Skin of body (tissue), 3 donors: ENCODE measurements at places on chromosomes 16 and 17.

- DNase-seq, result no peak
These were observed 9.5 kb upstream of the KSR1 start for GRCh38 chr17:27446569-27447301.

- peak; percentile 82 for DNase-seq
These were observed 8.3 kb downstream of the HS3ST3B1 start for GRCh38 chr17:14308965-14309879.

- DNase-seq, result no peak
These were observed 19.1 kb downstream of the ACSF2 start for GRCh38 chr17:50444841-50445715.

DNA sequence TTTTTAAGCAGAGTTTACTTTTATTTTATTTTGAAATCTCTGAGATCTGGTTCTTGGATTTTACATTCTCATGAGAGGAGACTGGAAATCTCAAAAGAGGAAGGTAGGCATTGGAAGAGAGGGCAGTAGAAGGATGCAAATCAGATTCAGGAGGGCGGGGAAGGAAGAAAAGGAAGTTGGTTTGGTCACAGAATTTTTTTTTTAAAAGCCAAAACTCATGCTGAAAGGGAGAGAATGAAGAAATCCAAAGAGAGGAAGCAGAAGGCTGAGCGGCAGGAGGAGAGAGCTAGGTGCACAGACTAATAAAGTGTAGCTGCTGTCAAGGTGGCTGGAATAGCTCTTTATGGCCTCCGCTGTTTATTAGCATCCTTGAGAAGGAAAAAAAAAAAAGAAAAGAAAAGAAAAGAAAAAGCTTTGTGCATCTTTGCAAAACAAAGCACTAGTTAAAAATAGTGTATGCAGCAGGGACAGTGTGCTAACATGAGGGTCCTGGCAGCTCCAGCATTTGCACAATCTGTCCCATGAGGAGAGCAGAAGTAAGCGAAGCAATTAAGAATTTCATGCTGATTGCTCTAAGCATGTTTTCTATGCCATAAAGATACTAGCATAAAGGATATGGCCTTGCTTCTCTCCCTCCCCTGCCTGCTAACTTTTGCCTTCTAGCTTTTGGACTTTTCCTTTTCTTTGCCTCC, 194.2 kb downstream of the ZFHX3 start:
- DNase-seq, result peak; percentile 37

GRCh38 chr17:50027172-50027880, 28.6 kb upstream of the ITGA3 start:
- DNase-seq, result peak; percentile 5

GRCh38 chr17:65634533-65634932, 73.1 kb upstream of the AXIN2 start:
- no peak for DNase-seq

DNA sequence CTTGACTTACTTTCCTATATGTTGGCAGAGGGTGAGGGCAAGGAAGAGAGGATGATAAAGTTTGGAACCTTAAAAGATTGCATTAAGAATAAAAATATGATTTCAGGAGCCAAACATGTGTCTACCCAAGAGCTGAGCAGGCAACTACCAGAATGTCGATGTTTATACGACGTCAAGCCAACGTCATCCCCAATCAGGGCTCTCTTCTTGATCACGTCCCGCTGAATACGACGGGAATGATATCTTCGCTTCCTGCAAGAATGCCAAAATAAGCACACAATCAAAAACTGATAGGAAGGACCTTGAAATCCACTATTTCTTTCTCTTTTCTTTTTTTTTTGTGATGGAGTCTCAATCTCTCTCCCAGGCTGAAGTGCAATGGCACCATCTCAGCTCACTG, 20.1 kb upstream of the ITGAE start:
- DNase-seq, result no peak

DNA sequence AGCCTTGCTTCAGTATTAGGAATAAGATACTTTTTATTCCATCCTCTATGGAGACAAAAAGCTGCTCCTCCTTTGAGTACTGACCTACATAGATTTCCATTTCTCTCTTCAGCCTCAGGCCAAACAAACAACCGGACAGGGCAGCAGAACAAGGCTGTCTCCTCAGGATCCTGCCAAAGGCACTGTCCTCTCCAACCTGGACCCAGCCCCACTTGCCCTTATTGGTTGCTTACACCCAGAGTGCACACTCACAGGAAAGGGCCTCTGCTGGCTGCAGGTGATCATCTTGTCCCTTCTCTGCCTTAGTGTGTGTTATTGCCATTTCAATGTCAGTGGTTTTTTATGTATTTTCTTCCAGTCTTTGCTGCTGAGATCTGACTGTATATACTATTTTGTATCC, 26.6 kb downstream of the LIG3 start:
- no peak for DNase-seq

GRCh38 chr17:48671697-48672171, 45.6 kb upstream of the HOXB9 start:
- peak; percentile 57 for DNase-seq

GRCh38 chr16:55499951-55500529, 8.8 kb upstream of the LPCAT2 start:
- DNase-seq, result peak; percentile 48

DNA sequence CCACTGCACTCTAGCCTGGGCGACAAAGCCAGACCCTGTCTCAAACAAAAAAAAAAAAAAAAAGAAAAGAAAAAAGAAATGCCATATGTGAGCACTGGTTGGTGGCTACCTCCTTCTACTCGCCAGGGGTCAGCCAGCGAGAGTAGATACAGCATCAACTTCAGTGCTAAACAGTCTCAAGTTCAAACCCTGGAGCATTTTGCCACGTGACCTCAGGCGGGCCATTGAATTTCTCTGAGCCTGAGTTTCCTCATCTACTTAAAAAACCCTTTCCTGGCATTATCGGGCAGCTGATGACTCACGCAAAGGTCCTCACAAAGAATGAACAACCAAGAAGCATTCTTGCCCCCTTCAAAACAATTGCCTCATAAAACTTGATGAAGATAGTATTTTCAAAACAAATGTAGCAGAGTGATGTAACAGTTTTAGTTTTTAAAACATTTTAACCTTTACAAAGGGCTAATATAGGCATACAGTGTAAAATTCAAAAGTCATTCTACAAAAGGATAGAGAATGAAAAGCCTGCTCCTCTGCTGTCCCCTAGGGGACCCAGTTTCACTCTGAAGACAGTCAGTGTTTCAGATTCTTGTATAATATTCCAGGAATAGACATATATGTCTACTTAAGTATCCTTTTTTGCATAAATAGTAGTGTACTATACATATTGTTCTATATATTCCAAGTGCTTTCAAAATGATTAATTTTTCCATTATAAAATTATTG, 28.4 kb downstream of the DNAH2 start:
- DNase-seq, result peak; percentile 9

DNA sequence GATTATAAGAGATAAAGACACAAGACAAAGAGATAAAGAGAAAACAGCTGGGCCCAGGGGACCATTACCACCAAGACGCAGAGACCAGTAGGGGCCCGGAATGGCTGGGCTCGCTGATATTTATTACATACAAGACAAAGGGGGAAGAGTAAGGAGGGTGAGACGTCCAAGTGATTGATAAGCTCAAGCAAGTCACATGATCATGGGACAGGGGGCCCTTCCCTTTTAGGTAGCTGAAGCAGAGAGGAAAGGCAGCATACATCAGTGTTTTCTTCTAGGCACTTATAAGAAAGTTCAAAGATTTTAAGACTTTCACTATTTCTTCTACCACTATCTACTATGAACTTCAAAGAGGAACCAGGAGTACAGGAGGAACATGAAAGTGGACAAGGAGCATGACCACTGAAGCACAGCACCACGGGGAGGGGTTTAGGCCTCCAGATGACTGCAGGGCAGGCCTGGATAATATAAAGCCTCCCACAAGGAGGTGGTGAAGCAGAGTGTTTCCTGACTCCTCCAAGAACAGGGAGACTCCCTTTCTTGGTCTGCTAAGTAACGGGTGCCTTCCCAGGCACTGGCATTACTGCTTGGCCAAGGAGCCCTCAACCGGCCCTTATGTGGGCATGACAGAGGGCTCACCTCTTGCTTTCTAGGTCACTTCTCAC, 63.9 kb upstream of the ARL4D start:
- no peak for DNase-seq

GRCh38 chr16:86497551-86498021, 12.7 kb upstream of the FOXF1 start:
- no peak for DNase-seq

DNA sequence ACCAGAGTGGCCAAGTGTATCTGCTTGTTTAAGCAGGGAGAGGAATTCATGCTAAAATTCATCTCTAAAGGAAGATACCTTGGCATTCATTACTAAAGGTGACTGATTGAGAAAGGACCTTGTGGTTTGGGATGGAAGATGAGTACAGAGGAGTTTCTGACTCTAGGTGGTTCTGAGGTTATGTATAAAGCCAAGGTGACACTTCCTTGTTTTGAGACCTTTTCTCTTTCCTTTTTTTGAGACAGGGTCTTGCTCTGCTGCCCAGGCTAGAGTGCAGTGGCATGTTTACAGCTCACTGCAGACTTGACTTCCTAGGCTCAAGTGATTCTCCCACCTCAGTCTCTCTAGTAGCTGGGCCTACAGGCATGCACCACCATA, 9.1 kb downstream of the ABHD15 start:
- DNase-seq, result no peak

DNA sequence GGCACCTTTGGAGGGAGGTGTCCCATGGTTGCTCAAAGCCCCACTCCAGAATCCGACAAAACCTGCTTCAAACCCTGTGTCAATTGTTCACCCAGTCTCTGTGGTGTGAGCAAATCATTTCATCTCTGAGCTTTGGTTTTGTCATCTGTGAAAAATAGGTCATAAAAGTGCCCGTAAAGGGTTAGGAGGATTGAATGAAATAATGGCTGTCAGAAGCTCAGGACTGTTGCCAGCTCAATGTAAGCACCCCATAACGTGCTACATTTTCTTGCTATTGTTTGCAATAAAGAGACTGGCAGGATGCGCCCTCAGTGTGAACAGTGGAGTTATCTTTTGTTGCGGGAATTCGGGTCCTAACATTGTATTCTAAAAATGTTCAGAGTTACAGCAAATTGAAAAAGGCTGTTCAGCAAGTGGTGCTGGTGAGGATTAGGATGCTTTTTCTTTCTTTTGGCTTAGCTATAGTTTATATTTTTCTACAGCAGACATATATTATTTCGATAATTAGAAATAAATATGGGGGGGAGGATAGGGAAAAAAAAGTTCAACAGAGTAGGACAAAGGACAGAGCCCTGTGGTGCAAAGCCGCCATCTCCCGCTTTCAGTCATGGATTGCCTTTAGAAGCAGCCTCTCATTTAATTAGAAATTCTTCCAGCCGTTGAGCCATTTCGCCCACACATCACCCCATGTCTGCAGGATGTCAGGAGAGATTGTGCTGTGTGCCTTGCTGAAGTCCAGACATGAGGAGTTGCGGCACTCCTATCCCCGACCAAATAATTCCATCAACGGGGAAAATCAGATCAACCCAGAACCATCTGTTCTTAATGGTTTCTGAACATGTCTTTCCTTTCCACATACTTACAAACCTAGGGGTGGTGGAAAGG, 20.9 kb upstream of the PYY start:
- no peak for DNase-seq

GRCh38 chr17:30443721-30444120, 33.5 kb upstream of the GOSR1 start:
- DNase-seq, result no peak

DNA sequence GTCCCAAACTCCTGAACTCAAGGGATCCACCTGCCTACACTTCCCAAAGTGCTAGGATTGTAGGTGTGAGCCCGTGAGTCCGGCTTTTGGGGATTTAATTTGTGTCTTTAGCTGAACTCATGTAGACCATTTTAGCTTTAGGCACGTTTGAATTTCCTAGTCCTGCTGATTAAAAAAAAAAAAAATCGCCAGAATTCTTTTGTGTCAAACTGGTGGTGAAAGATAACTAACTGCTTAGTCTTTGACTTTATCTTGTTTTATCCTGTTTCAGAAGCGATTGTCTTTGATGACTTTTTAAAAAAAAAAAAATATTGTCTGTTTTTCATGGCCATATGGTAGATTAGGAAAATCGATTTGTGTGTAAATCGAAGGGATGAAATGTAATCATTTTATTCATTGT, 2.6 kb downstream of the RABEP1 start:
- DNase-seq, result no peak

DNA sequence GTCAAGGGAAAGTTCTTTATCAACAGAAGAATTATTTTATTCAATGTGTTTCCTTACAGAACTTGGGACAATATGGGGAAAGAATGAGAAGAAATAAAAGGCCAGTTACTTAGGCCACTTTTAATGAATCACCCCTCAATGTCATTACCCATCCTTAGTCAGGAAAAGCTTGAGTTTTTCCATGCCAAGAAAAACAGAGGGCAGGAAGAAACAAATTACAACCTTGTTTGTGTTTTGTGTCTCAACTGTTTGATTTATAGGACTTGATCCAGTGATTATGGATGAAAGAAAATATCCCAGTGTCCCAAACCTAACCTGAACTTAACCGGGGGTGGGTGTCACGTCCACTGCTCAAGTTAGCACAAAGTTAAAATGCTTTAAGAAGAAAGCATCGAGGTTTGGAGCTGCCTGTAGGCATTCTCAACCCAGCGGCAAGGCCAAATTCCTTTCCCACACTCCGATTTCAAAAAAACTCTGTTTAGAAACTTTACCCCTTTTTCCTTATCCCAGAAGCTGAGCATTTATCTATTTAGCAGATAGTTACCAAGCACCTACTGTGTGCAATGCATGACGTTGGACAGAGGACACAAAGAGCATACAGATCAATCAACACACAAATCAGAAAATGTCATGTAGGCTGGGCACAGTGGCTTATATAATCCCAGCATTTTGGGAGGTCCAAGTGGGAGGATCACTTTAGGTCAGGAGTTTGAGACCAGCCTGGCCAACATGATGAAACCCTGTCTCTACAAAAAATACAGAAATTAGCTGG, 14.0 kb upstream of the CYB5B start:
- no peak for DNase-seq

GRCh38 chr17:21508211-21508610, 132.1 kb downstream of the KCNJ12 start:
- DNase-seq, result no peak

DNA sequence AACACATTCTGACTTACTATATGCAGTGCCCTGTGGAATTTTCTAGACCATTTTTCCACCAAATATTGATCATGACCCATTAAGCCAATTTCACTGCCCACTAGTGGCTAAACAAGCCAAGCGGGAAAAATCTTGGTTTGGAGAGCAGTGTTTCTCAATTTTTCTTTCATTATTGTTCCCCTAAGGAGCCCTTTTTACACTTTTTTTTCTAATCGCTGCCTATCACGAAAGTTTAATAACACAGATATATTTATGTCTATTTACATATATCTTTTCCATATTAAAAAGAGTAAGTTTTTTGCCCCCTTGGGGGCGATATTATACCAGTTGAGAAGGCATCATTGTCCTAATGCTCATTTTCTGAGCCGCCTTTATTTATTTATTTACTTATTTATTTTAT, 10.8 kb upstream of the TLCD3B start:
- DNase-seq, result no peak

DNA sequence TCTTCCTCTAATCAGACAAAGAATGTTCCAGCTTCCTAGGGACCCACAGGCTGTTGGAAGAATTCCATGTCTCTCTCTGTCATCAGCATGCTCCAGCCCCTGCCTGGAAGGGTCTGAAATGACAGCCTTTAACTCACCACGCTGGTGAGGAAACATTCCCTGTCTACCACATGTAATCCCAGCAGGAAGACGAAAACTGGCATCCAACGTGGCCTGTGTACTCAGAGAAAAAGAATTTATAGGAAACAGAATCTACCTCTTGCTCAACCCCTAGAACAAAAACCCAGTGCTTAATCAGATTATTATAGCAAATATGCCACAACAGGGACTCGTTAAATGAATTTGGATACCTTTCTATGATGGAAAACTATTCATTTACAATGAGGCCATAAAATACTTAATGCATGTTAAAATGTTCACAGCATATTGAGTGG, 147.3 kb upstream of the FOXF1 start:
- no peak for DNase-seq
